ENCODE measurements at places on chromosomes 16 and 17.
A peak's percentile ranks its signal among the peaks of the same experiment; 100 is the strongest.

DNA sequence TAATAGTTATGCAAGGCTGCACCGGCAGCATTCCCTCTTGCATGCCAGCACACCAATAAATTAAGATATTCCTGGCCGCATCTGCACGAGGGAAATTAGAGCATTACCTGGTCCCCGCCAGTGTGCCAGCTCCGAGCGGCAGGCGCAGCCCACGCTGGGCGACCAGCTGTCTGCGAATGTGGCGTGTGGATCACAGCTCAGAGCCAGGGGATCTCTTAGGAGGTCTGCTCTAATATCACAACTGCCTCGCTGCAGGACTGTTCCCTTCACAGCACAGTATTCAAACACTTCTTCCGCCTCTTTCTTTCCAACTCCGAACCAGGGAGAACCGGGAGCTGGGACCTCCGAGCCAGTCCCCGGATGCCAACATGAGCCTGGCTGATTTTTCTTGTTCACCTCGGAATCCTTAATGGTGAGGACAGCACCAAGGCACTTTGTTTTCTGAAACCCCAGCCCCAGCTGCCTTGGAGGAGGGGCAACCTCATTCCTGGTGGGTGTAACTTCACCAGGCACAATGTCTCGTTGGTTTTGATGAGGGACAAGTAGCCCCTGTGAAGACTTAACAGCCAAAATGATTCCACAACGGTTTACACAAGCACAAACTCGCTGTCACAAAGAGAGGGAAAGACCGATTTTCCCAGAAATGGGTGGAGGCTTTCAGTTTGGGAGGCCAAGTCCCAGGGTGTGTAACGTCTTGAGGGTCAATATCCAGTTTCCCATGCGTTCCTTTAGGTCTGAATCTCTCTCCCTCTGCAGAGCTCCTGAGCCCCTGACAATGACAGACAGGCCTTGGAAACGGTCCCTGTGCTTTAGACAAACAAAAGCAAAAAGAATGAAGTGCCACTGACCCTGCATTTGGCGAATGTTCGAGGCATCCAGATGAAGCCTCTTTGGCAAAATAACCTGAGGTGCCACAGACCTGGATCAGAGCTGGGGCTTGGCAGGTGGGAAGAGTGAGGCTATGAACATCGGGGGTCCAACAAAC, 213.2 kb downstream of the C16orf78 start:
- no peak for DNase-seq

DNA sequence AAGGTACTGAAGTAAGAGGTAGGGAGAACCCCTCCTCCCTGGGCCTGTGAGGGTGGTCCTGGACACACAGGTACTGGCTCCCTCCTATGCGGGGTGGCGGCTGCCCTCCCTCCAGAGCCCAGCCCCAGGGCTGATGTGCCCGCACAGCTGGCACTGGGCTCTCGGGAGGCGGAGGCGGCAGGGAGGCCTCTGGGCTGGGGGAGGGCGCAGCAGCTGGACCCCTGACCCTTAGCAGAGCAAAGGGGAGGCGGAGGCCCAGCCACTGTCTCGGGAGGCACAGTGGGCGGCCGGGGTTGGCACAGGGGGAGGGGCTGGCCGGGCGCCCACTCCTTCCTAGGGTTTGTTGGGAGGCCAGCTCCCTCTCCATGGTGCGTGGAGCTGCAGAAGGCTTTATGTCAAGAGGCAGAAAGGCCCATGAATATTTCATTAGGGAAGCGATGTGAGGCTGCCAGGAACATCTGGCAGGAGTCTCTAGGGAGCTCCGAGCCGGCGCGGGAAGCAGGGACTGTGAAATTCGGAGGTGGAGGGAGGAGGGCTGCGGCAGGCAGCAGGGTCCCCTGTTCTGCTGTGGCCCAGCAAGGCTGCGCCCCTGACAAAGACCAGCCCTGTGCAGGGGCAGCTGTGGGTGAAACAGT, 44.1 kb upstream of the ACSF3 start:
- no peak for DNase-seq

GRCh38 chr17:80758481-80759376, 214.1 kb downstream of the RPTOR start:
- no peak for DNase-seq

DNA sequence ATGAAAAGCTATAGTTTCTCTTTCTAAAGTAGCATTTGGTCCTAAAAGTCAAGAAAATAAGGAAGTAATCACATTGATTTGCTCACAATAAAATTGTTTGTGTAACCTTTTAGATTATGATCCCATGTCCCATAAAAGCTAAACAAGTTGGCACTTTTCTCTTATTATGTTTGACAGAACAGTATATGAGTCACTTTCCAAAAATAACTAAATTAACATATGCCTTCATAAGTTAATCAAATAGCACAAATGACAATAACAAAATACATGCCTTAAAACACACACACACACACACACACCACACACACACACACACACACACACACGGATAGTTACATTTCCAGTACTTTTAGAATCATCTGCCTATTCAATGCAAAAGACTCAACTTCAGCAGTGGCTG, 2.8 kb downstream of the MED13 start:
- no peak for DNase-seq

- no peak for DNase-seq
These were observed 77.0 kb upstream of the RPH3AL start for GRCh38 chr17:429589-429988.

- DNase-seq, result no peak
These were observed 1.6 kb upstream of the C17orf107 start for GRCh38 chr17:4897785-4898184.

GRCh38 chr16:83633286-83633685, 174.5 kb upstream of the HSBP1 start:
- DNase-seq, result no peak

- no peak for DNase-seq
These were observed 193.9 kb downstream of the IRF8 start for GRCh38 chr16:86092586-86093480.

- DNase-seq, result no peak
These were observed 33.2 kb downstream of the TIMM22 start for GRCh38 chr17:1029922-1030644.

DNA sequence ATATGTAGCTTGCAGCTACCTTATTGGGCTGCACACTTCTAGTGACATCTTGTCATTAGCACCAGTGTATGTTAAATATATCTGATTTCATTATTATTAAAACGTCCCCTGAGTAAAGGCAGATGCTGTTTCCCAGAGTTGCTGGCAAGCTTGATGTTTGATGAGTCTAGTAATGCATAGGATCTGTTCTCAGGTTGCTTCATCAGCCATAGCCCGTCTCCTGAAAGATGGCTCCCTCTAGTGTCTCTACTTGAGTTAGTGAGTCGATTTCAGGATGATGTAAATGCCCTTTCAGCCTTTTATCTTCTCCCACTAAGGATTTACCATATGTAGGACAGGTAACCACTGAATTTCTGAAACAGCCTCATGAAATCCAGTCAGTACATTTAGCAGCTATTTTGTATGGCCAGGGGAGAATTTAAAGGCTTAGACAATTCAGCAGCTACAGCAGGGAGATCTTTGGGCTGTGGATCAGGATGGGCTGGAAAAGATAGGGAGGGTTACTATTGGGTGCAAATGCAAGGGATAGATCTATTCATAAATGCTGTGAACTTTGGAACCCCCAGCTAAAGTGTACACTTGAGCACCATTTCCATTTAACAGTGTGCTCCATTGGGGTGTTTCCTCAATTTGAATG, 376.3 kb downstream of the CNTNAP4 start:
- no peak for DNase-seq

- DNase-seq, result peak; percentile 37
These were observed 14.0 kb upstream of the ELAC2 start for GRCh38 chr17:13031718-13032350.

GRCh38 chr17:3167574-3167973, 29.7 kb upstream of the OR1A2 start:
- peak; percentile 9 for DNase-seq

DNA sequence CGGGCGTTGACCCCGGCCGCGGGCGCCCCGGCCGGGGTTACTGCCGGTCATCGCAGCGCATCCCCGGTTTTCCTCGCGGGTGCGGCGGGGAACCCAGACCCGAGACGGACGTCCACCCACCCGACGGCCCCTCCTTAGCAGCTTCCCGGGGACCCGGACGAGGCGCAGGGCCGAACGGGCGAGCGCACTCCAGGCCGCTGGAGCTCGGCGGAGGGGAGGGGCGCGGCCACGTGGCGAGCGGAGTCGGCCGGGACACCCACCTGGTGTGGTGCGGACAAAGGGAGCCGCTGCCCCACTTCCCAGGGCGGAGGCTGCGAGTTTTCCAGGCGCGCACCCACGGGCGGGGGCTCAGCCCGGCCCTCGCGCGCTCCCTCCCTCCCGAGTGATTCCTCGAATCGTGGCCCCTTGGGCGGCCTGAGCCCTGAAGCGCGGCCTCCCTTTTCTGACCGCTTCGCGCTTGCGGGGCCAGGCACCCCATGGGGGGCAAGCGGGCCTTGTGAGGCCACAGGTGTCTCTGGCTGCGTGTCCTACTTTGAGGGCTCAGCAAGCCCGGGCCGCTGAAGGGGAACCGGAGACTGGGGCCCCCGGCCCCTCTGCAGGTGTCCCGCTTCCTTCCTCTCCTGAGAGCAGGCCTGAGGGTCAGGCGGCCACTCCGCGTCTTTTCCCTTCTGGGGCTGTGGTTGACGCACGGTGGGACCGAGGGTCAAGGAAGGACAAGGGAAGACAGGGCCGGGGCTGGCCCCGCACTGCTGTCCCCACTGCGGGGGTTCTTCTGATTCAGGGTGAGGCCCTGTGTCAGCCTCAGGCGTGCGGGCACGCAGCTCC, 1.1 kb upstream of the FASN start:
- DNase-seq, result no peak

GRCh38 chr17:27558842-27559505, 72.0 kb upstream of the LGALS9 start:
- DNase-seq, result no peak

- no peak for DNase-seq
These were observed 5.7 kb downstream of the TPPP3 start for GRCh38 chr16:67387479-67388079.

- no peak for DNase-seq
These were observed 66.6 kb downstream of the SIAH1 start for GRCh38 chr16:48318630-48319029.

- no peak for DNase-seq
These were observed 10.6 kb downstream of the GPRC5B start for GRCh38 chr16:19874026-19874425.

DNA sequence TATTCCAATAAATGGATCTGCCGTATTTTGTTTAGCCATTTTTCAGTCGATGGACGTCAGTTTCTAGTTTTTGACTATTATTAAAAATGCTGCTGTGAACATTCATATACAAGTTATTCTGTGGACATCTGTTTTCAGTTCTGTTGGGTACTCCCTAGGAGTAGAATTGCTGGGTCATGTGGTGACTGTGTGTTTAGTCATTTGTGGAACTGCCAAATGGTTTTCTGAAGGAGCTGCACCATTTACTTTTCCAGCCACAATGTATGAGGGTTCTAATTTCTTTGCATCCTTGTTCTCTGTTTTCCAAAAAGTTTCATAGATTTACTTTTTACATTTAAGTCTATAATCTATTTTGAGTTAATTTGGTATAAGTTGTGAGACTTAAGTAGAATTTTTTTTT, 29.5 kb downstream of the CYLD start:
- DNase-seq, result no peak

DNA sequence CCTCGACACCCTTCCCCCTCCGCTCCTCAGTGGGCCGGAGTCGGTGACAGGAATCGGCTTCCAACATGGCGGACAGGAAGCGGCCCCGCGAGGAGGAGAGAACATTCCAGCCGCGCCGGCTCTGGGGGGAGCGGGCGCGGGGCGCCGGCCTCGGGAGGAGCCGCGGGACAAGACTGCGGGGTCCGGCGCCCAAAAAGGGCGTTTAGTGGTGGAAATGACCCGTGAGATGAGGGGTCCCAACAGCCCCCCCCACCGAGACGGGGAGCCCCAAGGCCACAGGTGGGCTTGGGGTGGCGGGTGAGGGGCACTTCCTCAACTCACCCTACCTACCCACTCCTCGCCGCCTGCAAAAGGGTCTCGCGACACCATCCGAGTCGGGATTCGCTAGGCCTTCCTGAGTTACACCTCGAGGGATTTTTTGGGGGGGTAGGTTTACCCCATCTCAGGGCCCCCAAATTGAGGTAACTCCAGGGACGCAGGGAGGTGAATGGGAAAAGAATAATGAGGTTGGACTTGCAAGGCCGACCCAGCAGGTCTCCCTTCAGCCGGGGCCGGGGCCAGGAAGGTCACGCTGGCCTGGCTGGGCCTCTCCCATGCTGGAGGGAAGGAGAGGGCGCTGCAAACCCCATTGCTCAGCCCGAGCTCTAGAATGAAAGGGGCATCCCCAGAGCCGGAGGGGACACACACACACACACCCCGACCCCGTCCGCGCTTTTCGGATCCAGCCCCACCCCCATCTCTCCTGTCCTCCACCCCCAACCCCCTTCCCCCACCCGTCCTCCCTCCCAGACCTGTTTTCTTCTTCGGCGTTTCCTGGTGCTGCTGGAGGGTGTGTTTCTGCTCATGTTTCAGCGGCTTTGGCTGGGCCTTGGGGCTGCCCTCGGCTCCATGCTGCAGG, 707 bp downstream of the NUFIP2 start:
- DNase-seq, result peak; percentile 14

- DNase-seq, result no peak
These were observed 294.5 kb downstream of the SNX29 start for GRCh38 chr16:12271006-12271405.

- no peak for DNase-seq
These were observed 13.9 kb upstream of the KIFC3 start for GRCh38 chr16:57815987-57816745.

GRCh38 chr17:42408061-42408460, 15.0 kb downstream of the CAVIN1 start:
- no peak for DNase-seq

- peak; percentile 36 for DNase-seq
These were observed 266.0 kb downstream of the ENGASE start for GRCh38 chr17:79340333-79341221.

- no peak for DNase-seq
These were observed 93.4 kb downstream of the SSH2 start for GRCh38 chr17:29836643-29837042.

- no peak for DNase-seq
These were observed 7.6 kb upstream of the PHKG2 start for GRCh38 chr16:30740364-30741251.

GRCh38 chr16:31088459-31089183, at the start of gene PRSS53:
Gene PRSS53, minus strand, starts transcription at chr16:31088943. Its CDS starts 134 bp downstream, at chr16:31088809.
- DNase-seq, result no peak

- DNase-seq, result no peak
These were observed 28.6 kb upstream of the MEIOC start for GRCh38 chr17:44627513-44628242.

DNA sequence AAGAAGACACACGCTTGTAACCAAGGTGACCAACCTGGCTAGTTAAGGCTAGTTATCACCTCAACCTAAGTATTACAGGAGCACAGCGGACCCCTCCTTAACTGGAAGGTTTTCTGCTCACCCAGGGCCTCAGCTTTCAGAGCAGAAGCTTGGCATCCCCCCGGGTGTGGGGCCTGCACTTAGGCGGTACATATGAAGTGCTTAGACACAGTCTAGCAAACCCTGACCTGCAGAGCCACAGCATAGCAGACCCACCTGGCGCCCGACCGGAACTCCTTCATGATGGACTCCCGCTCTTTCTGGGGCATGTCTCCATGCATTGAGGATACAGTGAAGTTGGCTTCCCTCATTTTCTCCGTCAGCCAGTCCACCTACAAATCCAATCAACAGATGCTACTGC, 9.8 kb downstream of the EIF4A3 start:
- DNase-seq, result no peak
